ENCODE measurements at places on chromosomes 6 and 20. TPM values are rescaled to one million over a fixed set of nuclear protein-coding genes. Genes with fewer than 3 reads are reported as not detected.

- DNase-seq = no peak
These were observed 39.6 kb upstream of the RCAN2 start for GRCh38 chr6:46530896-46531295.

Gene GPSM3
- total RNA-seq = 19.4 TPM

Gene DDR1
- total RNA-seq = 18.8 TPM

GRCh38 chr6:2266841-2267240 lies 21.4 kb upstream of the GMDS start:
- no peak for DNase-seq

DNA sequence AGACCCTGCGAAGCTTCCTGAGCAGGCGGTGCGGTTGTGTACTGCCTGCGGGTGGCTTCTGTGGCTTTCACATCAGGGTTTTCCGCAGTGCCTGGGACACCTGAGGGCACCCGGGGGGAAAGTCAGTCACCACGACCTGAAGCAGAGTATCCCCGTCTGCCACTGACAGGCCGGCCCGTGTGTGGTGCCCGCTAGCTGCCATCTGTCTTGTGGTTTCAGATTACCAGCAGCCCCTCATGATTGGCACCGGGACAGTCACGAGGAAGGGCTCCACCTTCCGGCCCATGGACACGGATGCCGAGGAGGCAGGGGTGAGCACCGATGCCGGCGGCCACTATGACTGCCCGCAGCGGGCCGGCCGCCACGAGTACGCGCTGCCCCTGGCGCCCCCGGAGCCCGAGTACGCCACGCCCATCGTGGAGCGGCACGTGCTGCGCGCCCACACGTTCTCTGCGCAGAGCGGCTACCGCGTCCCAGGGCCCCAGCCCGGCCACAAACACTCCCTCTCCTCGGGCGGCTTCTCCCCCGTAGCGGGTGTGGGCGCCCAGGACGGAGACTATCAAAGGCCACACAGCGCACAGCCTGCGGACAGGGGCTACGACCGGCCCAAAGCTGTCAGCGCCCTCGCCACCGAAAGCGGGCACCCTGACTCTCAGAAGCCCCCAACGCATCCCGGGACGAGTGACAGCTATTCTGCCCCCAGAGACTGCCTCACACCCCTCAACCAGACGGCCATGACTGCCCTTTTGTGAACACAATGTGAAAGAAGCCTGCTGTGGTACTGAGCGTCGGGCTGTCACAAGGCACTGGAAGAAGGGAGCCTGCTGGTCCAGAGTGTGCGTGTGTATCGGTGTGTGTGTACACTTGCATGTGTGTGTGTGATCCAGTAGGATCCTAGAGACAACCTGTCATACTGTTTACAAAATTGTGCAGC lies 54.4 kb downstream of the GOPC start:
- peak; percentile 39 for DNase-seq

DNA sequence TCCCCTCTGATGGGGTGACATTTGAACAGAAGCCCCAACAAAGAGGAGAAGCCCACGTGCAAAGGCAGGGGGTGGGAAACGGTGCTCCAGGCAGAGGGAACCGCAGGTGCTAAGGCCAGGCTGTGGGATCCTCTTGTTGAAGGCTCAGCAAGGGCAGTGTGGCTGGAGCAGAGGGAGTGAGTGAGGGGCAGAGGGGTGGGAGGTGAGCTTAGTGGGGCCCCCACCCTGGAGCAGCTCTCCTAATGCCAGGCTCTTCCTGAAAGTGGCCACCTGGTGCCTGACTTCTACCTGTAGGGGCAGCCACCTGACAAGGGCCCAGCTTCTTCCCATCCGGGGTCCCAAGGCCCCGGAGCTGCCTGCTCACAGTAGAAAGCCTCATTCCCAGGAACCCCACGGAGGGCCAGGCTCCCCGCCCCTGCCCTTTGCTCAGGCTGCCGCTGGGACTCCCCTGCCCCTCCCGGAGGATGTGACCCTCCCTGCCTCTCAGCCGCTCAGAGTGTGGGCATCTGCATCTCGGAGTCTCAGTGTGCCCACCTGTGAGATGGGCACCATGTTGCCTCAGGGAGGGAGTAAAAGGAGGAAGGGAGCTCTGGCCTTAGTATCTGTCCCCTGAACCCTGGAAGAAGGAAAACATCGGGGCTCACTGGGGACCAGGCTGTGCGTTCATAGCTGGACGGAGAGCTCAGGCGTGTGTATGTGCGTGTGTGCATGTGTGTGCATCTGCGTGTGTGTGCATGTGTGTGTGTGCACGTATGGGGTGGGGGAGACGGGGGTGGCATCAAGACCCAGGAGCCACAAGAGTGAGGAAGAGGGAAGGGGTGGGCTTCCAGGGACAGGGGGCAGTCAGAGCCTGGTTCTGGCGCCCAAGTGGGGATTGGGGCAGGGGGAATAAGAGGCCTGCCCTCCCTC lies 119.4 kb downstream of the CEBPB start:
- no peak for DNase-seq

- DNase-seq = no peak
These were observed 1.3 kb downstream of the NUP153 start for GRCh38 chr6:17705428-17705777.

Gene GPR6
- total RNA-seq = not detected

DNA sequence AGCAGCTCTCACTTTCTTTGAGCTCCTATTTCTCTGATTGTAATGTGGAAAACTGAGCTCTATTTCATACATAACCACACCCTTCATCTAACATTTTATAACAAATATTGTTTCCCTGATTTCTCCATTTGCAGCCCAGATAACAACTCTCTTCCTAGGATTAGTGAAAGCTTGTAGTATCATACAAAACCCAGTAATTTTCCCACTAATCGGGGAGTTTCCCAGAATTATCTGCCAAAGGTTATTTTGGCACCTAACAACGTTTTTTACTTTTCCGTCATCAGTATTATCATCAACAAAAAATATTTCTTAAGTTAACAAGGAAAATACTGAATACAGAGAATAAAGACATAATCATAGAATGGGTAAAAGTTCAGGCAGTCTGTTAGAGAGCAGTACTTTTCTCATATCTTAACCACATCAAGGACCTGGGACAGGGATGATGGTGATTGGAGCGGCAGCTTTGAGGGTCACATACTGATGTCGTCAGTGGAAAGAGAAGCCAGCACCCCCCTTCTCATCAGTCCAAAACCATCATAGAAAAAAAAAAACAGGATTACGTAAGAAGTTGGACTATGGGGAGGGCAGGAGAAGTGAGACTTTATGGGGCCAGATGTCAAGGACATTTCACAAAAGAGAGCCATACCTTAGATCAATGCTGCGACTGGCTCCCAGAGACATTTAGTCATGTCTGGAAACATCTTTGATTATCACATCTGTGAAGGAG lies 166.1 kb upstream of the TNFAIP3 start:
- DNase-seq = no peak

GRCh38 chr6:43827898-43828297 lies 57.9 kb downstream of the VEGFA start:
- no peak for DNase-seq

Data from ascending aorta (tissue), 2 donors.